HuH-7 (cell line): ENCODE measurements at places on chromosomes 6 and 20.

DNA sequence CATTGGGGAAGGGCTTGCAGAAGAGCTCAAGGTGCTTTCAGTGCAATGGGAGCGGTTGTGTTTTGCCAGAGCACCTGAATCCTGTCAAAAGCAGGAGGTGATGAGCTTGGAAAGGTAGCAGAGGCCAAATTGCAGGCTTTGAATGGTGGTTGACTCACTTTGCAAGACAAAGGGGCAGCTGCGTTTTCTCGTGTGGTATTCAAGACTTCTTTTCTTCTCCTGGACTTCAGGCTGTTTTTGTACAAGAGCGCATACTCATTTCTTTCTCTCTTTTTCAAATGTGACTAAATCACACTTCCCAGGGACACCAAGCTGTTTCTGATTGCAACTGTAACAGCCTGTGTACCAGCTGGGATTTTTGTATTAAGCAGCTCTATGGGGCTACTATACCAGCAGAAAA lies 32.3 kb downstream of the GHRH start:
- DNase-seq: no peak

- DNase-seq: no peak
Observed at GRCh38 chr20:13877793-13878192, 93.0 kb downstream of the NDUFAF5 start.

DNA sequence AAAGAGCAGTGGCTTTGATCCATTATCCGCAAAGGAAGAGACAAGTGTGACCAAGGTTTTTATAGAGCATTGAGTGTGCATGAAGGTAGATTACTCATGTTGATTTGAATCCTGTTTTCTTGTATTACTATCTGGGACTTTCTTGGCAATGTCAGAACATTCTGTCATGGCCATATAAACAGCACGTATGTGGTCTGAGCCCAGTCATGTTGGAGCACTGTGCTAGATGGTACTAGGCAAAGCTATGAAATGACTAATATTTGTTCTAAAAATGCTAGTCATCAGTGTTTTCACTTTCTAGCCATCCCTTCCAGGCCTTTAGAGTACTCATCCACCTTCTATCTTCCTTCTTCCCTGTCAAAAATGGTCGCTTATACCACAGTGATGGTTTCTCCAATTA lies 278.6 kb upstream of the FLRT3 start:
- DNase-seq: no peak

DNA sequence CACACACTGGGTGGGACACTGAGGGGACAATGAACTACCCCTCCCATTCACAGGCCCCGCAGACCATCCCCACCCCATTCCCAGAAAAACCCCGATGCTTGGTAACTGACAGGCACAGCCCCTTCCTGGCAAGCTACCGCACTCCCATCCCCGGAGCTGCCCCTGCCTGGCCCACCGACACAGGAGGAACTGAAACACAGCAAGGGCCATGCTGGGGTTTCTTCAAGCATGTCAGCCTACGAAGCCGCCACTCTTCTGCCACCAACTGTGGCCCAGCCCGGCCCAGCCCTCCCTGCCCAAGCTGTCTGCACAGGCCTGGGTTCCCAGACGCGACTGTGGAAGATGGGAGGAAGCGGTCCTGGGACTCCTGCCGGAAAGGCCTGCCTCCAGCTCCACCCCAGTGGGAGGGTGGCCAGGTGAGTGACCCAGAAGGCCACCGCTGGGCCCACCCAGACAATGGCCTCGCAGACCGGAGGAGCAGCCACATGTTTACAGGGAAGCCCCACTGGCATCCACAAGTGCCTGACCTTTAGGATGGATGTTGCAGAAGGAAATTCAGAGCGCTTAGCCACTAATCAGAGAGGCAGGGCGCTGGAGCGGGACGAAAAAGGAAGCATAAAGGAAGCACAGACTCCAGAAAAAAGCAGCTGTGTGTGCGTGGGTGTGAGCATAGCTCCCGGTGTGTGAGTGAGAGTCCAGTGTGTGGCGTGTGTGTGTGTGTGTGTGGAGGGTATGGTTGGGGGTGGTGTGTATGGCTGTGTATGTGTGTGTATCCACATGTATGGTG lies 91.6 kb downstream of the PRND start:
- DNase-seq: no peak

DNA sequence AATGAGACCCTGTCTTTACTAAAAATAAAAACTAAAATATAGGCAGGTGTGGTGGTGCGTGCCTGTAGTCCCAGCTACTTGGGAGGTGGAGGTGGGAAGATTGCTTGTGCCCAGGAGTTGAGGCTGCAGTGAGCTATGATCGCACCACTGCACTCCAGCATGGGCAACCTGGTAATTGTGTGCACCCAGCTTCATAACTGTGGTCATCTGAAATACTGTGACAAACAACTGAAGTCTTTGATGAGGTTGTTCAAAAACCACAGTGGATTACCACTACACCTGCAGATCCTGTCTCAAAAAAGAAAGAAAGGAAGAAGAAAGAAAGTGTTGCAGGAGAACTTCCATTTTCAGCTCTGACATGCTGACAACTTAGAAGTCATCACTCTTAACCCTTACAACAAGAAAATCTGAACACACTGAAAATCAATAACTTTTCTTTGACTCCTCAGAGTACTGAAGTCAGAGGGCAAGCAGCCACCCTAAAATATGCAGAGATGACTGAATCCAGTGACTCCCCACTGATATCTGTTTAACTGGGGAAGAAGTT lies 13.8 kb upstream of the ZBP1 start:
- no peak for DNase-seq

DNA sequence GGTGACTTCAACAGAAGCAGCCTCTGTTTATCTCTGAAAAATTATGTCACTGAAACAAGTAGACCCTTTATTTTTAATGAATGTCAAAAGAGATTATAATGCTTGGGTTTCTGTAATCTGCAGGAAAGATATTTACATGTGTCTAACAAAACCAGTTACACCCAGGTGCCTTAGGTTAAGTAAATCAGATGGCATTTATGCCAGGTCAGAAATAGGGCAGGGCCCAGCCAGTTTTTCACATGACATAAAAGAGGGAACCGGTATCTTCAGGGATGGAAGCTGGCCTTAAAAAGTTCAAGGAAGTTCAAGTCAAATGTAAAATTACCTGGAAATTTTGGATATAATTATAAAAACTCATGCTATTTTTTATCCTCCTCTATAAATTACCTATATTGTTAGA lies 14.2 kb upstream of the ENPP4 start:
- no peak for DNase-seq

- no peak for DNase-seq
Observed at GRCh38 chr6:80335121-80335531, 228.7 kb downstream of the BCKDHB start.
